Memory B cell (primary cell): ENCODE measurements at places on chromosomes 2 and 18.

GRCh38 chr2:209367075-209367747 is 56.6 kb upstream of the MAP2 start:
- DNase-seq = no peak
- H3K36me3 ChIP-seq = no peaks in the 10 kb centered on the region
- H3K27me3 ChIP-seq = peaks cover 11% of the 10 kb centered on the region
- H3K4me3 ChIP-seq = no peak overlapping the region
- H3K4me1 ChIP-seq = no peaks in the 10 kb centered on the region
- no peak overlapping the region for H3K27ac ChIP-seq

DNA sequence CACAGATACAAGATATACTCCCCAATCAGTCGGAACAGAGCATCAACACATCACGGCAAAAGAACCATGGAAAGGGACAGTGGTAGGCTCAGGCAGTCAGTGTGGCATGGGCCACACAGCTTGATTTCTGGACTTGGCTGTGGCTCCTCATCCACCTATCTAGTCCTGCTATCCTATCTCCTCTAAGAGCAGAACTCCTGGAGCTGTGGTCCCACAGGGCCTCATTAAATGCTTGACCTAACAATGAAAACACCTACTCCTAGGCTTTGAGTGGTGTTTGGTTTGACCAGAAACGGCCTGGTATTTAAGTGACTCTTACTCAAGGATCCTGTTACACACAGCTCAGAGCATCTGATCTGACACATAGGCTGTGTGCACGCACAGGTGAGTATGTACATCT is 33.6 kb upstream of the SMAD2 start:
- no peak for DNase-seq
- H3K27ac ChIP-seq = no peak overlapping the region
- no peaks in the 10 kb centered on the region for H3K4me1 ChIP-seq
- H3K27me3 ChIP-seq = peaks cover 6% of the 10 kb centered on the region

GRCh38 chr2:197092431-197092830 is 165.9 kb upstream of the PGAP1 start:
- peaks cover 12% of the 10 kb centered on the region for H3K4me1 ChIP-seq
- no peak for DNase-seq
- peaks cover 38% of the 10 kb centered on the region for H3K36me3 ChIP-seq
- no peak overlapping the region for H3K4me3 ChIP-seq
- no peaks in the 10 kb centered on the region for H3K27me3 ChIP-seq

- peak overlapping the region; percentile 62 for H3K27ac ChIP-seq
- no peaks in the 10 kb centered on the region for H3K4me1 ChIP-seq
- H3K4me3 ChIP-seq = no peak overlapping the region
Observed at GRCh38 chr2:232748038-232748437, 28.3 kb downstream of the KCNJ13 start.

DNA sequence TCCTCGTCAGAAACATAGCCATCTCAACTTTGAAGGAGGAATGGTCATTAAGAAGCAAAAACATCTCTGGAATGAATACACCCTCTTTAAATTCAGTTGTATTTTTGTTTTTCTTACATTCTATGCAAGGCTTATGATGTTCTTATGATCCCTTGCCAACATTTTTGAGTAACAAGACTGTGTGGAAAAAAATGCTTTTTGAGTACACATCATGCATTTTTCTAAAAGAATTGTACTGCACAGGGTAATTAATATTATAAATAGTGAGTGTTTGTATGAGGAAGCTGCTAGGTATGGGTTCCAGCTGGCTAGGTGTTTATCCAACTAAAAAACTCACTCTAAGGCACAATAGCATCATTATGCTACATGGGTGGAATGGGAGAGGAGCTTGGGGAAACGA is 59.0 kb upstream of the SPATS2L start:
- H3K4me1 ChIP-seq = no peaks in the 10 kb centered on the region
- H3K4me3 ChIP-seq = no peak overlapping the region
- H3K36me3 ChIP-seq = no peaks in the 10 kb centered on the region
- no peak for DNase-seq
- H3K27me3 ChIP-seq = peaks cover 2% of the 10 kb centered on the region
- H3K27ac ChIP-seq = no peak overlapping the region

DNA sequence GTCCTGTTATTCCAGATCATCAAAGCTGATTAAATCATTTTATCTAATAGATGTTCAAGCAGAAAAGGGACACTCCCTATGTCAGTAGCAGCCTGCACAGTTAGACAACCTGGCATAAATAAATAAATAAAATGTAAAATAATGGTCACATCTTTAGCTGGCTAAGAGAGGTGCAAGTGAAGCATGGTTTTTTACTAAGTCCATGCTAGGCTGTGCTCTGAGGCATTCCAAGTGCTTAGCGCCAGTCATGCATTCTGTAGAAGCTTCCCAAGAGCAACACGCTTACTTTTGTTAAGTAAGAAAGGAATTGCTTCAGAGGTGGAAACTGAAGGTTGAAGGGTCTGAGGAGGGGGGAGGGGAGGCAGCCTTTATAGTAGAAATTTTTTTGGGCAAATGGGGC is 351.2 kb downstream of the CDH2 start:
- no peak overlapping the region for H3K4me3 ChIP-seq
- DNase-seq = no peak
- H3K27me3 ChIP-seq = no peaks in the 10 kb centered on the region
- H3K27ac ChIP-seq = no peak overlapping the region

DNA sequence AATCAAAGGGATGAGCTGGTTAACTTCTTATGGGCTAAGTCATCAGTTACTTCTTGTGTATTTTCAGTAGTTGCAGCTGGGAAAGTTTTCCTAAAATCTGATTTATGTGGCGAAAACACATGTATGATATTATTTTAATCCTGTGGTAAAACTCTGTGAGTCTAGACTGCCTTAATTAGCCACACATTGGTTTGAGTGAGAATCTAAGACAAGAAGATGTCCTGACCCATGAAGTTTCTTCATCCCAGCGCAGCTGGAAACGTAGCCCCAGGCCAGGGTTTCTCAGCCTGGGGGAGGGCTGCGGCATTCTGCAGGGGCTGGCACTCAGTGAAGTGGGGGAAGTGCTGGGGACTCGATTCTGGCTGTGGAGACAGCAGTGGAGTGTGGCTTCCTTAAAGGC is 44.7 kb upstream of the INHBB start:
- no peak overlapping the region for H3K4me3 ChIP-seq
- H3K27ac ChIP-seq = no peak overlapping the region
- no peak for DNase-seq
- H3K4me1 ChIP-seq = peaks cover 10% of the 10 kb centered on the region
- H3K36me3 ChIP-seq = peaks cover 24% of the 10 kb centered on the region
- H3K27me3 ChIP-seq = no peaks in the 10 kb centered on the region

GRCh38 chr2:11387100-11387390 is 42.6 kb upstream of the ROCK2 start:
- H3K4me1 ChIP-seq = no peaks in the 10 kb centered on the region
- peaks cover 1% of the 10 kb centered on the region for H3K27me3 ChIP-seq
- no peak overlapping the region for H3K27ac ChIP-seq
- no peaks in the 10 kb centered on the region for H3K36me3 ChIP-seq
- no peak overlapping the region for H3K4me3 ChIP-seq
- no peak for DNase-seq

DNA sequence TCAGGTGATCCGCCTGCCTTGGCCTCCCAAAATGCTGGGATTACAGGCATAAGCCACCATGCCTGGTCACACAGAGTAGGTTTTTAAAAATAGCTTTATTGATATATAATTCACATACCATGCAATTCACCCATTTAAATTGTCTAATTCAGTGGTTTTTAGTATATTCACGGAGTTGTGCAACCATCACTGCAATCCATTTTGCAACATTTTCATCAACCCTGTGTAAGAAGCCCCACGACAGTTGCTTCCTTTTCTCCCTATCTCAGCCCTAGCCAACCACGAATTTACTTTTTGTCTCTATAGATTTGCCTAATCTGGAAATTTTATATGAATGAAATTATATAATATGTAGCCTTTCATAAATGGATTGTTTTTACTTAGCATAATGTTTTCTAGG is 266.4 kb downstream of the NAPG start:
- DNase-seq = no peak
- H3K4me3 ChIP-seq = no peak overlapping the region
- H3K27ac ChIP-seq = no peak overlapping the region
- H3K36me3 ChIP-seq = no peaks in the 10 kb centered on the region
- peaks cover 2% of the 10 kb centered on the region for H3K4me1 ChIP-seq
